GM19239 (cell line): ENCODE measurements at places on chromosomes 2 and 18.

DNA sequence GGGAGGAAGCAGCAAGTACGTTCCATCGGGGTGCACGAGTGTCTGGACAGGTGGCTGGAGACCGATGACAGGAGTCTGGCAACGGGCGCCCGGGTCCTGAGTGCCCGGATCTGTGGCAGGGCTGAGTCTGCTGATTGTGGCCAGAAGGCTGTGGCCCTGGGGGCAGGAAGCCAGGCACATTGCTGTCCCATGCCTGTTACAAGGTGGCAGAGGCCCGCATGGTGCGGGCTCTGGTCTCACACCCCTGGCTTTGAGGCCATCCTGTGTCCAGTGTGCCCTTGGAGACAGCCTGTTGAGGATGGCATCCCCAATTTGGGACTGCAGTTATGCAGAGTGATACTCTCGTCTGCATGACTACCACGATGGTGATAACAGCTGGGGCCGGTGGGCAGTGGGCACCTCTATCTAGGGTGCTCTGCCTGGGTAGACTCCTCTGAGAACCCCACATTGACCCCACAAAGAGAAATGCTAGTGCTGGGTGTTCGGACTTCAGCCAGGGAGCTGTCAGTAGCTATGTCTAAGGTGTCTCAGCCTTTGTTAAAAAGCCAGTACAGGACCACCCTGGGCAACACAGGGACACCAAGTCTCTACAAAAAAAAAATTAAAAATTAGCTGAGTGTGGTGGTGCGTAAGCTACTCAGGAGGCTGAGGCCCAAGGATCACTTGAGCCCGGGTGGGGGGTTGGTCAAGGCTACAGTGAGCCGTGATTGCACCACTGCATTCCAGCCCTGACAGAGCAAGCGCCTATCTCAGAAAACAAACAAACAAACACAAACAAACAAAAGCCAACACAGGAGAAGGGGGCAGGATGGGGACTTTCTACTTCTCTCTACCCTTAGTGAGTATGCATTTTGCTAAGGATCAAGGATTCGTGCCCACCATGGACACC, 88.3 kb downstream of the RHOB start:
- no peak for DNase-seq

- no peak for DNase-seq
These were observed 494.8 kb upstream of the KLHL29 start for GRCh38 chr2:22890132-22890531.

- no peak for DNase-seq
These were observed 603.8 kb downstream of the PLCL1 start for GRCh38 chr2:198408171-198408570.

GRCh38 chr2:159262226-159262625, 24.3 kb downstream of the WDSUB1 start:
- no peak for DNase-seq

- no peak for DNase-seq
These were observed 7.3 kb upstream of the NT5DC4 start for GRCh38 chr2:112713585-112713925.

- DNase-seq: no peak
These were observed 26.3 kb downstream of the PRELID3A start for GRCh38 chr18:12433829-12434540.

DNA sequence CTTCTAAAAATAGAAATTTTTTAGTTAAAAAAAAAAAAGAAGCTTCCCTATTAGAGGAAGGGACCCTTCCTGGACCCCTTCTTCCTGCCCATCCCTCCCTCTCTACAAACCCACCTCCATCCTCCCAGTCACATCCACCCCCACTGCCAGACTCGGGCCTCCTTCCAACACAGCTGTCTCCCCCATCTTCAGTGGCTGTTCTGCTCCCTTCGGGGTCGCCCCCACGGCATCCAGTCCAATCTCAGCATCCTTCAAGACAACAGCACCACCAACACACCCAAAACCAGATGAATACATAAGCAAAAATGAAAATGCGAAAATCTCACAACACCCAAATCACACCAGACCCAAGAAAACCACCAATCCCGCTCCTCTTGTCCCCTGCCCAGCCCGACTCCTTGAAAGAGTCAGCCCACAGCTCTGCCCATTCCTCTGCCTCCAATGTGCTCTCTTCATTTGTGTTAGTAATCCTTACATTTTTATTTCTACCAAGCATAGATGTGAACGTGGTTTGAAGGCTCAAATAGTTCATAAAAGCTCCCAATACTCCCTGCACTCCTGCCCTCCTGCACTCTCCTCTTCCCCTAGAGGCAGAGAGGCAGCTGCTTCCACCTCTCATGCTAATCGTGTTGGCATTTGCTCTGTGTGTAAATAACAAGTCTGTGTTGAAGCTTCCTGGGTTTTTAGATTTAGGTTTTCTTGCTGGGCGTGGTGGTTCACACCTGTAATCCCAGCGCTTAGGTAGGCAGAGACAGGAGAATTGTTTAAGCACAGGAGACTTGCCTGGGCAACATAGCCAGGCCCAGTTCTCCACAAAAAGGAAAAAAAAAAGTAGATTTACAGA, 37.0 kb downstream of the MAL start:
- DNase-seq: no peak

DNA sequence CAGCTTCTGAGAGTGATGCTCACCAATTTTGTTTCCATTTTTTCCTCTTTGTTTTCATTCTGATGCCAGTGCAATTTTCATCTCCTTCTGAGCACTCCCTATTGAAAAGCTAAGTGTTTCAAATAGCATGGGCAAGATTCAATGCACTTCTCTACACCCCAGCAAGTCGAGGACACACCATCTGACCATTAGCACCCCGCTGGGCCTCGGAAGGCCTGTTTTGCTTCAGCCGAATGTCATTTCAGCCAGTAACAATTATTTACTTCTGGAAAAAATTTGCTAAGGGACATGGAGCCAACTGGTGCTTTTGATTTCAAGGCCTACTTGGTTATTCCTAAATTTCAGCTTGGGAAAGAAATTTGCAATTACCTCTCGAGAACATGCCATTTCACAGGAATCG, 392.4 kb downstream of the RNF144A start:
- no peak for DNase-seq

- DNase-seq: no peak
These were observed 70.2 kb upstream of the LYPD6B start for GRCh38 chr2:148968301-148968700.

GRCh38 chr2:39403311-39403710, 33.8 kb downstream of the MAP4K3 start:
- no peak for DNase-seq

DNA sequence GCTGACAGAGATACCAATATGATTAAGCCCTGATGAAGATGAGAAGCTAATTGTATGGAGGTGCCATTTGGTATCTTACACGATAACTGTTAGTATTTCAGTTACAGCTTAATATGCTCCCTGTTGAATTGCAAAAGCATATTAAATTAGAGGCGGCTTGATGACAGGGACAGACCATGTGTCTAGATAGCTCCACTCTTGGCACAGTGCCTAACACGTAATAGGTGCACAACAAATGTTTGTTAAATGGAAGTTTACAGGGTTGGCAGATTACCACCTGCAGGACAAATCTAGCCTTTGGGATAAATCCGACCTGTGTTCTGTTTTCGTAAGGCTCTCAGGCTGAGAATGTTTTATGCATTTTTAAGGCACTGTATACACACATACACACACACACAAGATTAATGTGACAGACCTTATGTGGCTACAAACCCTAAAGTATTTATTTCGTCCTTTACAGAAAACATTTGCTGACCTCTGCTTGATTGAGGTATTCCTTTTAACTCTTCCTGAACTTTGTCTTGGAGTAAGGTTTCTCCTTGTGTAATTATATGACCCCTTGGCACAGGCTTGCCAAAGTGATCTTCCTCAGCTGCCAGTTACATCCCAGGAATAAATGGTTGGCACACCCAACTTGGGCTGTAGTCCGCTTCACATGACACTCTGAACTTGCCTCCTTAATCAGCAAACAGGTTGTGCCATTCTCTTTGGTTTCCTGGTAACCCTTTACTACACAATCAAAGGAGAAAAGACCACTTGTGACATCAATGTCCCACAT, 348.9 kb downstream of the HRH4 start:
- no peak for DNase-seq

- no peak for DNase-seq
These were observed 154.4 kb upstream of the GCFC2 start for GRCh38 chr2:75865083-75865482.

GRCh38 chr2:130823171-130823885, 13.4 kb upstream of the ARHGEF4 start:
- DNase-seq: no peak

DNA sequence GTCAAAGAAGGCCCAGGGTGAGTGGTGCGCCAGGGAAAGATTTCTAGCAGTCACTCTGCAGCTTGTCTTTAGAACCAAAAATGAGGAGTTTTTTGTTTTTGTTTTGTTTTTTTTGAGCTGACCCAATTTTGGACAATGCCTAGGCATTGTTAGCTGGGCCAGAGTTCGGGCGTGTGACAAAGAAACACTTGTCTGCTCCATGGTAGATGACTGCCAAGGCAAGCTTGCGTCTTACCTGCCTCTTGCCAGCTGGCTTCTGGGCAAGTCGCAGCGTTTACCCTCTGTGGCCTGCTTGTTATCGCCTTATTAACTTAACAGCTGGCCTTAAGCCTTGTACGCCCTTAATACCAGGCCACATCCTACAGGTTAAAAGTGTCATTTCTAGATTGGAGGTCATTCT, 114.3 kb downstream of the GALNT1 start:
- DNase-seq: no peak

GRCh38 chr2:200695191-200695590, 109.4 kb downstream of the AOX1 start:
- no peak for DNase-seq

GRCh38 chr18:10332452-10332851, 122.0 kb upstream of the APCDD1 start:
- DNase-seq: no peak

DNA sequence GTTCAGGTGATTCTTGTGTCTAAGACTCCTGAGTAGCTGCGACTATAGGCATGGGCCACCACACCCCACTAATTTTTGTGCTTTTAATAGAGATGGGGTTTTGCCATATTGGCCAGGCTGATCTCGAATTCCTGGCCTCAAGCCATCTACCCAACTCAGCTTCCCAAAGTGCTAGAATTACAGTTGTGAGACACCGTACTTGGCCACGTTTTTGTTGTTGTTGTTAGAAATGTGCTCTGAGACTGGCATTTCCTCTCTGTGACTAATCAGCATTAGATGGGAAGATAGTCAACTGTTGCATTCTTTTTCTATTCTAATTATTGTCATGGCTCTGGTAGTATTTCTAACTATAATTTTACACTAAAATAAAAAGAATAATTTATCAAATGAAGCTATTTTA, 191.7 kb downstream of the CAMKMT start:
- no peak for DNase-seq

DNA sequence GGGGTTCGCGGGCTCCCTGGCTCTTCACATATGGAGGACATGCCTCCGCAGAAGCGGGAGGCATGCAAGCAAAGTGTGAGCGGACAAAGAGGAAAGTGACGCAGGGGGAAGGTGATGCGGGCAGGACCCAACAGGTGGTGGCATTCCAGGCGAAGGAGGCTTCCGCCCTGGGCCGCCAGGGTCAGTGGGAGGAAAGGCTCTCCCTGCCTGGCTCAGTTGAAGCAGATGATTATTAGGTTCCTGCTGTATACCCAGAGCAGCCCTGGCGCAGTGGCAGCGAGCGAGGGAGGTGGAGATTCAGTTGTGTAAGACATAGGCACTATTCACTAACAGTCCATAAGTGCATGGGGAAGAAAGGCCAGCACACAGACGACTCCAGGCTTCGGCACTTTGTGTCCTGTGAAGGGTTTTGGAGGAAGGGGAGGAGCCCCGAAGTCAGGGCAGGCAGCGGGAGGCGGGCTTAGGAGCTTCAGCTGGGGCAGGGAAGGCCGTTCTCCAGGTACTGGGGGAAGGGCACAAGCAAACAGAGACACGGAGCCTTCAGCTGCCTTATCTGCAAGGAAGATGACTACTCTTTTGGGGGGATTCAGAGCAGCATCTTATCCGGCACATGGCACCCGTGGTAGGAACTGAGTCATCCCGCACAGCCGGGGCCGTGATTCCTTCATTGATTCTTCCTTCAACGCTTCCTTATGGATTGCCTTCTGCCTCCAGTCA, 89.8 kb downstream of the TGOLN2 start:
- DNase-seq: no peak

DNA sequence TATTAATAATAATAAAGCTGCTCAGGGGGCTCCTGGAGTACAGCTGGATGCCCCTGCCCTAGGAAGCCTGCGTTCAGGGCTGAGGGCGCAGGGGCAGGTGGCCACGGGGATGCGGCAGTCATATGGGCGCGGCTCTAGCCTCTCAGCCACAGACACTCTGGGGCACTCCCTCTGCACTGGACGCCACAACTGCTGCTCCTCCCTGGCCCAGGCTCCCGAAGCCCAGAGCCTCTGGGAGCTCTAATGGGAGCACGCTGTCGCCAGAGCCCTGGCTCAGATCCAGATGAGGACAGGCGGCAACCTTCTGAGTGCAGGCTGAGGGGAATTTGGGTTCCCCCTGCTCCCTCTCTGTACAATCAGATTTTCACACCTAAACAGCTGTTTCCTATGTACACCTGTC, 93.6 kb downstream of the MTCL1 start:
- DNase-seq: no peak

DNA sequence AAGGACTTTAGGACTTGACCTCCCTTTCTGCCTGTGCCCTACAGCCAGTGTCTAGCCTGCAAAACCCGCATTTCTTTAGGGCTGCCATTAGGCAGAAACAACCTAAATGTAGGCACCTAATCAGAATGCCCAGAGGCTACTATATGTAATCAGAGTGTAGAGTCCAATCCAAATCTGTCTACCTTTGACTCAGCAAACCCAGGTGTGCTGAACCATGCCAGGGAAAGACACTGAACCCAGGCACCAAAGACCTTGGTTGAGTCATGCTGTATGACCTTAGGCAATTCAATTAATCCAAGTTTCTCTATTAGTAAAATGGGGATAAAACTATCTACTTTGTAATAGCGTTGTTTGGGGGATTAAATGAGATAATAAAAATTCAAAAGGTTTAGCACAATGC, 20.7 kb downstream of the CAPN14 start:
- no peak for DNase-seq

- no peak for DNase-seq
These were observed 294.1 kb downstream of the BCL2 start for GRCh38 chr18:63025251-63026090.

- DNase-seq: no peak
These were observed 28.4 kb upstream of the SELENOI start for GRCh38 chr2:26317377-26318105.

DNA sequence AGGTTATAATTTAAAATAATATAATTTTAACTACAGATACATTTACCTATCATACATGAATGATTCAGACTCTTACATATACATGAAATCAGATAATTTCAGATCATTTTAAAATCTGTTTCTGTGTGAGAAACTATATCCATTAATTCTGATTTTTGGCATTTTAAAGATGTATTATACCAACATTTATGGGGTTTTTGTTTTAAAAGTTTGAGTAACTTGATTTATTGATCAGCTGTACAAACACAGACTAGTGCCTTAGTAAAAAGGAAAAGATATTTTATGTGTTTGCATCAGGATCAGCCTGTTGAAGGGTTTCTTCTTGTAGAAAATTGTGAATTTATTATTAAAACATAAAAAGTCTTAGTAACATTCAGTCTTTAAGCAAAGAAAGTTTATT, 59.9 kb downstream of the KIAA1328 start:
- no peak for DNase-seq
